ENCODE measurements at places on chromosomes 11 and 22.

DNA sequence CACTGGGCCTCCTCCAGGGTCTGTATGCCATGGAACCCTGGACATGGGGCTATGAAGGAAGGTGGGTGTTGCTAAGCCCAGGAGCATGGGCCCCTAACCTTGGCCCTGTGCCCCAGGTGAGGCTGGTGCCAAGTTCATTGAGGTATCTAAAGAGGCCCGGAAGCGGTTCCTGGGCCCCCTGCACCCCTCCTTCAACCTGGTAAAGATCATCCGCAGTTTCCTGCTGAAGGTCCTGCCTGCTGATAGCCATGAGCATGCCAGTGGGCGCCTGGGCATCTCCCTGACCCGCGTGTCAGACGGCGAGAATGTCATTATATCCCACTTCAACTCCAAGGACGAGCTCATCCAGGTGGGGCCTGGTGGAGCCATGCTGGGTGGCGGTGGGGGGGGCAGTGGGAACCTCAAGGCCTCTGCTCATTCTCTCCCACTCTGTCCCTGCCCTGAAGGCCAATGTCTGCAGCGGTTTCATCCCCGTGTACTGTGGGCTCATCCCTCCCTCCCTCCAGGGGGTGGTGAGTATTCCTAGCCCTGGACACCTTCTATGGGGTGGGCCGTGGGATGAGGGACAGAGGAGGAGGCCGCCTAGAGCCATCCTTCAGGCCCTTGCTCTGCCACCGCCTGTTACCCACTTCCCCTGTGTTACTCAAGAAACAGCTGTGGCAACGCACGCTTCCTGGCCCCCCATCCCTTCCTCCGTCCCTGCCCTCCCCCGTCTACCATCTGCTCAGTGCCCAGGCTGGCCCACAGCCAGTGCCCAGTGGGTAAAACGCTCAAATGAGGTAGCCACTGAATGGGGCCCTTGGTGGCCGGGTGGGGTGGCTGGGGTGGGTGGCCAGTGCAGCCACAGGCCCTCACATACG, 3.0 kb downstream of the PNPLA2 start:
- no peak for DNase-seq

DNA sequence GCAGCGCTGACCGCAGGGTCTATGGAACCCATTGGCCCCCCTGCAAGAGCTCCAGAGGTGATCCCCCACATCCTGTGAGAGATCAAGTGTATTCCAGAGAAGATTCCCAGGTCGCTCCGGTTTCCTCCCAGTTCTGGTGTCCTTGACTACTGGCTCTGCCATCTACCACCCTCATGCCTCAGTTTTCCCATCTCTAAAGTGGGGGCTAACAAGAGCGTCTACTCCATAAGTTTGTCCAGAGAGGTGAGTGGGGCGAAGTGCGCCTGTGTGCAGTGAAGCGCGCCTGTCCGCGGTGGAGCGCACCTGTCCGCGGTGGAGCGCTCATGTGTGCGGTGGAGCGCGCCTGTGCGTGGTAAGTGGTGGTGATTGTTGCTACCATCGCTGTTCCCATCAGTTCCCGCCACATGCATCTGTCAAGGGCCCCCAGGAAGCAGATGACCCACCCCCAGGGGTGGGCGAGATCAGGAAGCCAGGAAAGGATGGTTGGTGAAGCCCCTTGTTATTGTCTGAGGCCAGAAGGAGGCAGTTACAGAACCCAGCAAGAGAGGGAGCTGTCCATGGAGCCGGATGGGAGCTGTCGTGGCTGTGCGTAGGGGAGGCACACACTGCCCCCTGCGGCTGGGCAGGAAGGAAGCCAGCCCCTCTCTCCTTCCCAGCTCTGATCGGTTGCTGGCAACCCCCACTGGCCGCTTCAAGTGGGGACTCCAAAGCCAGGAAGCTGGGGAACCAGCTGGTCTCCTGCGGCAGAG, 73.2 kb upstream of the FGF3 start:
- no peak for DNase-seq

- DNase-seq, result no peak
Measured at GRCh38 chr11:3164552-3165151, 458 bp downstream of the OSBPL5 start.

GRCh38 chr22:50173983-50174355, 3.4 kb downstream of the PANX2 start:
- DNase-seq, result no peak

GRCh38 chr11:118434553-118435289, 1.6 kb upstream of the KMT2A start:
- peak; percentile 46 for DNase-seq

DNA sequence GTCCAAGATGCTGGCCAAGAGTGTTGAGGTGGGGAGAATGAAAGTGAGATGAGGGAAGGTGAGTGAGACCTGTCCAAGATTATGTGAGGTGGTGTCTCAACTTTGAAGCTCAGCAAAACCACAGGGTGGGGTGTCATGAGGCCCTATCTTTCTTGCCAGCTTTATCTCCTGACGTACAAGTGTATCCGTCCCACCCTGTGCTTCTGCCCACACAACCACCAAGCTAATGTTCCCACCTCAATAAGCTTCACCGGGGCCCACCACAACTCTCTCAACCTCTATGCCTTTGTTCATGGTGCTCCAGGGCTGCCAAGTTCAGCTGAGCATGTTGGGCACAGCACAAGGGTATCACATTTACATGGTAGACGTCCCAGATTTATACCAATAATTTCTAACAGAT, 7.1 kb upstream of the TPST2 start:
- no peak for DNase-seq

DNA sequence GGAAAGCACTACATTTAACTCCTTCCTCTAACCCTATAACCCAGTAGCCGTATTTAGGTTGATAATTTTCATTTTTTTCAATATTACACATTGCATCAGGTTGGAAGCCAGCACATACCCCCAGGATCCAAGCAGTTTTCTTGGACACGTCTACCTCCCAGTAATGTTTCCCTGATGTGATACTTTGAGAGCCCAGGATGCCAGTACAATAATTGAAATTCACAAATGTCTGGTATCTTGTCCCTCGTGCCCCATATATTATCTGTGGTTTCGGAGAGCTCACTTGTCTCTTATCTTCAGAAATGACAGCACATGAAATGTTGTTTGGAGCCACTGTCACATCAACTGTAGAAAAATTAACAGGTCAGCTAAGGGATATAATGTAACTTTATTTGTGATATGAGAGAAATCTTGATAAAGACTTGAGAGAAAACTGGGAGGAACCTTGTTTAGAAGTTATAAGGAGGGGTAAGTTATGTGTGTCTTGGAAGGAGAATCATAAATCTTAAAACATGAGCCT, 19.8 kb downstream of the TRIM5 start:
- no peak for DNase-seq

DNA sequence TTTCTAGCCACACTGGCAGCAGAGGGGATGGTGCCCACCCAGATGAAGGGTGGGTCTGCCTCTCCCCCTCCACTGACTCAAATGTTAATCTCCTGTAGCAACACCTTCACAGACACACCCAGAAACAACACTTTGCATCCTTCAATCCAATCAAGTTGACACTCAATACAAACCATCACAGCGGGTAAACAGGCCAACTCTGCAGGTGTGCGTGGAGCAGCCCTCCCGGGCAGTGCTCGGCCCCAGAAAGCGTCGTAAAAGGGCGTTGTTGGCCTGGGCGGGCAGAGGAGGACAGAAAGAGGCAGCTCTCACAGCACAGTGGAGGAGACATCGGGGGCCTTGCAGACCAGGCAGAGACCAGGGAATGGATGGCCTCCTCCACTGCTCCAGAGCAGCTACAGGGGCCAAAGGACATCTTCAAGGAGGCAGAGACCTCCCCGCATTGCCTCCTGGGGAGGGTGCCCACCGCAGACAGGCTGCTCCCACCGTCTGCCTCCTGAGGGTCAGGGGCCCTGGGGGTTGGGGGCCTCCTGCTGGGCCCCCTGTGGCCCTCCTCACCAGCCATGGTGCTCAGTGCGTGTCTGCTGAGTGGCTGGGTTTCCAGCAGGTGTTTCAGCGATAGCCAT, 56.1 kb upstream of the FADD start:
- no peak for DNase-seq

DNA sequence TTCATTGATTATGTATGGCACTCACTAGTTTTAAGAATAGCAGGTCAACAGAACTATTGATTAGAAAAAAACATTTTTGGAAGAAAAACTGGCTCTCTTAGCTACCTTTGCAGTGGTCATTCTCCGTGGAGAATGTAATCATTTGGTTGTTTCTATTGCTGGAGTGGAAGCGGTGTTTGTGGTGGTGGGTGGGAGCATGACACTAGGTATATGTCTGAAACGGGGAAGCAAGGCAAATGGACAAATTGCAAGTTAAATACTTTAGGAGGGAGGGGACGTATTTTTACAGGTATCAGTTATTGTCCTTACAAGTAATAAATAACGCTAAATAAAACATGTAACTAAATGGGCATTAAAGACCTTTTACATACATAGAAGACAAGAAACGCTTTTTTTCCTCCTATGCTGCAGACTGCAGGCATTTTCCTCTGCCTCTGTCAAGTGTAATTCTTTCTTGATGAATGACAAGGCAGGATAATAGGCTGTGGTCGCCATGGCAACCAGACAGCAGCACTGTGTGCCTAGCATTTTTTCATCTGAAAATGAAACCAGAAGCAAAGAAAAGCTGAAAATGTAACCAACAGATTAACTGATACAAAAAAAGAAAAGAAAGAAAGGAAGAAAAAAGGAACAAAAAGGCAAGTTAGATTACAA, 46.2 kb downstream of the BLID start:
- DNase-seq, result peak; percentile 91

- no peak for DNase-seq
Measured at GRCh38 chr11:33959855-33960400, 68.1 kb upstream of the LMO2 start.

Measured in astrocyte (in vitro differentiated cells and primary cell).